ENCODE measurements at places on chromosomes 1 and 21.

DNA sequence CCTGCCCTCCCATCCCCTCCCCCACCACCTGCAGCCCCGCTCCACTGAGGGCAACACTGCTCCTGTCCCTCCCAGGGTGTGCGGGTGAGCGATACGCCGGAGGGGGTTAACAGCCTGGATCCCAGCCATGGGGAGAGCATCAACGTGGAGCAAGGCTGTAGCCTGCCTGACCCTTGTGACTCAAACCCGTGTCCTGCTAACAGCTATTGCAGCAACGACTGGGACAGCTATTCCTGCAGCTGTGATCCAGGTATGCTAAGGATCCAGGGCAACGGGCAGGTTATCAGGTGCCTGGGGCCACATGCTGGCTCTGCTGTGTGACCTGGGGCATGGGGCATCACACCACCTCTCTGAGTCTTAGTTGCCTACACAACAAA, 15.0 kb downstream of the CELSR2 start:
- DNase-seq = no peak

DNA sequence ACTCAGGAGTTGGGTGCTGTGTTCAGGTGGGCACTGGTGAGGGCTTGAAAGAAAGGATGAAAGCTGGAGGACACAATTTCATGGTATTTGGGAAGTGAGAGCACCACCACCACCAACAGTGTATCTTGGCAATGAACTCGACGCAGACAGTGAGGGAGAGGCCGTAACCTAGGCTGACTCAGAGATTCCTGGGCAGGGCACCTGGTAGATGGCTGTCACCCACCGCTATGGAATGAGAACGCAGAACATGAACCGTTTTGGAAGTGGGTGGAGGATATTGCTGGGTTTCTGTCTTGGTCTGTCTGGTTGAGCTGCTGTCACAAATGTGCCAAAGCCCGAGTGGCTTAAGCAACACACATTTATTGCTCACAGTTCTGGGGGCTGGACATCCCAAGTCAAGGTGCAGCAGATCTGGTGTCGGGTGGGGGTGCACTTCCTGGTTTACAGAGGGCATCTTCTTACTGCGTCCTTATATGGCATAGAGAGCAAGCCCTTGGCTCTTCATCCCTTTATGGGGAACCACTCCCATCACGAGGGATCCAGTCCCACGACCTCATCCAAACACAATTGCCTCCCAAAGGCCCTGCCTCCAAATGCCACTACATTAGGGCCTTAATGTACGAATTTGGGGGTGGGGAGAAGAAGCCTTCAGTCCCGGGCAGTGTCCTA, 246.3 kb downstream of the SIPA1L2 start:
- no peak for DNase-seq

DNA sequence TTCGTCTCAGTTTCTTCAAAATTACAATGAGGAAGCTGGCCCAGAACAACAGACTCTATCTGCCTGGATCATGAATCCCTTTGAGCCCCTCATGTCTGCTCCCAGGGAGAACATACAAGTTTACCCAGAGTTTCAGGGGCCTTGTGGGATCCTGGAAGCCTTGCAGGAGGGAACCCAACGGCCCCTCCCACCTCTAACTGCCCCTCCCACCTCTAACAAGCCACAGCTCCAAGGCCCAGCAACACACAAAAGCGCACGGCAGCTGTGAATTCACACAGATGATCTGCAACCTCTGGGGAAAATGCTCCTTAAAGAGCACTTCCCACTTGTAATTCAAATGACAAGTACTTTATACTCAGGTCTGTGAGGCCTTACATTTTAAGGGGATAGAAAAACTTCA, 113.3 kb downstream of the NPHP4 start:
- no peak for DNase-seq

DNA sequence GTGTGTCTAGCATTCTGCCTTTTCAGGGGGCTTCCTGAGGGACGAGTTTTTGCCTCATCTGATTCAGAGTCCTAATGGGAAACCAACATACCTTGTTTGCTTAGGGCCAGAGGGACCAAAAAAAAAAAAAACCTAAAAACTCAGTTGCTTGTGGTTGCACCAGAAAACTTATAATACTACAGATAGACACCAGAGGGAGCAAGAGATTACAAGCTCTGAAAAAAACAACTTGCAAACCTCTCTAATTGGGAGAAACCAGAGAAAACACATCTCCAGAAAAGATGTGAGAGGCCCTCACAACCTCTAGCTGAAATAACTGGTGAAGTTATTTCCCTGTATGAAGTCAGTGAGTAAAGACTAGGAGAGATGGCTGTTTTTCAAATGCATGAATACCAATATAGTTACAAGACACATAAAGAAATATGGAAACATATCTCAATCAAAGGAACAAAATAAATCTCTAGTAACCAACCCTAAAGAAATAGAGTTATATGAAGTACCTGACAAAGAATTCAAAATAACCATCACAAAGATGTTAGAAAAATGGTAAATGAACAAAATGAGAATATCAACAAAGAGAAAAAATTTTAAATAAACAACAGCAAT, 233.7 kb upstream of the NFIA start:
- DNase-seq = peak; percentile 42

GRCh38 chr1:59997479-59998115, 71.0 kb upstream of the CYP2J2 start:
- no peak for DNase-seq

DNA sequence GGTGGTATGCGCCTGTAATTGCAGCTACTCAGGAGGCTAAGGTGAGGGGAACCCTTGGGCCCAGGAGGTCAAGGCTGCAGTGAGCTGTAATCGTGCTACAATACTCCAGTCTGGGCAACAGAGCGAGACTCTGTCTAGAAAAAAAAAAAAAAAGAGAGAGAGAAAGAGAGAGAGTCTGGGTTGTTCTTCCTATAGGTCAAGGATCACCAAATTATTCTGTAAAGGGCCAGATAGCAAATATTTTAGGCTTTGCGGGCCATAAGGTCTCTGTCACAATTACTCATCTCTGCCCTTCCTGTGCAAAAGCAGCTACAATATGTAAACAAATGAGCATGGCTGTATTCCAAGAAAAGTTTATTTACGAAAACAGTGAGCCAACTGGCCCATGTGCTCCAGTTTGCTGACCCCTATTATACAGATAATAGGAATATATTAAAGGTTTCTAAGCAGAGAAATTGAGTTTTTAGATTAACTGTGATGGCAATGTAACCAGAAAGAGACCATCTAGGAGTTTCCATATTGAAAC, 2.1 kb downstream of the SASS6 start:
- DNase-seq = no peak

DNA sequence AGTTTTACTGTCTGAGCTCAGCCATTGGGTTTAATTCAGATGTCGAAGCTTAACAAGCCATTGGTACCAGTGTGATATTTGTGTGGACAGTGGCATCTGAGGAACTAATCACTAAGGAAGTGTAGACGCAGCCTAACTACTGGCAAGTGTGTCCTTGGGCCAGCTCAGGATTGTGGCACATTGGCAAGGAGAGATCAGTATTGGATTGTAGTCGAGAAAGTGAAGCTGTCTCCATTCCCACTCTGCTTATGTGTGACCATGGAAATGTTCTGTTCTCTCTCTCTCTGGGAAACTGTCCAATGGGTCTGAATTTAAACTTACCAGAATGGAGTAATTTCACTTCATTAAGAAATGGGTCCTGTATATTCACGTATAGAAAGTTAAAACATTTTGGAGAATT, 112.2 kb downstream of the ITSN1 start:
- no peak for DNase-seq

DNA sequence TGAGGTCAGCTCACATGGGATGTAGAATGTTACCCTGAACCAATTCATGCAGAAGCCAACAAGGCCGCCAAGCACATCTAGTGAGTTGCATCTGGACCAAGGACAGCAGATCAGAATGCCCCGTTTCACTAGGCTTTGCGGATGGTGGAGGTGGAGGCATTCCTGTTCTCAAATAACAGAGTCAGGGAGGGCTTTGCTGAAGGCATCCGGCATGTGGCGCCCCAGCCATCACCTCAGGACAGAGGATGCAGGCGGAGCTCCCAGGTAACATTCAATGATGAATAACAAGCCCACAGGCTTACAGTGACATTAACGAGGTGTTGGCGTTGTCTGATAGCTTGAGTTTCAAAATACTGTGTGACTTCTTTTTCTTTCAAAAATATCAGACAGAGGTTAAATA, 476.2 kb downstream of the CAMTA1 start:
- no peak for DNase-seq

- no peak for DNase-seq
These were observed 146.4 kb upstream of the TIAM1 start for GRCh38 chr21:31490443-31490842.

- no peak for DNase-seq
These were observed 65.7 kb upstream of the IL12RB2 start for GRCh38 chr1:67242016-67242415.

- no peak for DNase-seq
These were observed 1.3 kb upstream of the ATP1A1 start for GRCh38 chr1:116371752-116372151.

DNA sequence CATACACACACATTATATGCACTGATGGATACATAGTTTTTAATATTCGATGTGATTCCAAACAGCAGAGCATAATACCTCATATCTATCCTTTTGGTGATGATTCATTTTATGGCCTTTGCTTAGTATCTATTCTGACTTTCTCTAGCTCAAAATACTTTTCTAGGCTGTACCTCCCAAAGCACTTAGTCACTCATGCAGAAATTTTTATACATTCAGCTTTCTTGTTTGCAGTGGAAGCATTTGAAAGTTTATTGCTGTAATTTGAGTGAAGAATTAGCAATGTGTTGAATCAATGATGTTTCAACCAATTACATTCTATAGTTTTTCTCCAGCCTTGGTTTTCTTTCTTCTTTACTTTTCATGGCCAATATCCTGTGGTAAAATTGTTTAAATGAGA, 66.7 kb downstream of the LBR start:
- DNase-seq = no peak

DNA sequence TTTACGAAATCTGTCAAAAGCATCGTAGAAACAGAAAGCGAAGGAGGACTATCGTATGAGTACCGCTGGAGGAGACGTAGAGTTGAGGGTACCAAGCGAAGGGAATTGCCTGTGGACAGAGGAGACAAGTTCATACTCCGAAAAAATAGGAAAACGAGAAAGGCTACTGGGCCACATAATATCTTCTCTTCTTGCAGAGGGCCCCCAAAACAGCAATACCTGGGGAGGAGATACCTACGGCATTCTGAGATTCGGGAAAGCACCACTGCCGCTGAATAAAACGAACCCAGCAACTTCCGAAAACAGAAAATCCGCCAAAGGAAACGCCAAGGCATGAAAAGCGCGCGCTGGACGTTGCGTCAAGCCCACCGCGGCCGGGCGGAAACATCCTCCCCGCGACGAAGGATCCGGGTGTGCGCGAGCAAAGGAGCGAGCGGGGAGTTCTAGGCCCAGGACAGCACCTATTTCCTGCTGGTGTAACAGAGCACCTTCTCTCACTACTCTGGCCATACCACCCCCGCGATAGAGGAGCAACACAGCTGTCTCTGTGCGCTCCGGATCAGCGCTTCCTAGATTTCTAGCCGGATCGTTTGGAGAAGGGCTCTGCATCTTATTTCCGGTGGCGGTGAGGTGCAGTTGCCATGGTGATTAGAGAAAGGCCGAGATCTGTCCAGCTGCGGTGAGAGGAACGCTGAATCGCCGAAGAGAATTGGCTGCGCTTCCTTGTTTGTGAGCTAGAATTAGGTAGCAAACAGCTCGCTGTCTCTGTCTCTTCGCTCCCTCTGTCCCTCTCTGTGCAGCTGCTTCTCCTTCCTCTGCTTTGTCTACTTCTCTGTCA, at the start of the genes EFCAB7 and ITGB3BP:
Gene EFCAB7, plus strand, starts transcription at position 635 of the 838 bp plus-strand sequence. CDS start 2,048 bp downstream, outside the sequence.
Gene ITGB3BP, minus strand, starts transcription at position 335 of the 838 bp plus-strand sequence. Its CDS starts 92 bp downstream, at position 243.
- peak; percentile 89 for DNase-seq

GRCh38 chr1:217273866-217274265, 357.0 kb downstream of the GPATCH2 start:
- no peak for DNase-seq

- DNase-seq = no peak
These were observed 195.0 kb upstream of the FOXD3 start for GRCh38 chr1:63127376-63127775.

DNA sequence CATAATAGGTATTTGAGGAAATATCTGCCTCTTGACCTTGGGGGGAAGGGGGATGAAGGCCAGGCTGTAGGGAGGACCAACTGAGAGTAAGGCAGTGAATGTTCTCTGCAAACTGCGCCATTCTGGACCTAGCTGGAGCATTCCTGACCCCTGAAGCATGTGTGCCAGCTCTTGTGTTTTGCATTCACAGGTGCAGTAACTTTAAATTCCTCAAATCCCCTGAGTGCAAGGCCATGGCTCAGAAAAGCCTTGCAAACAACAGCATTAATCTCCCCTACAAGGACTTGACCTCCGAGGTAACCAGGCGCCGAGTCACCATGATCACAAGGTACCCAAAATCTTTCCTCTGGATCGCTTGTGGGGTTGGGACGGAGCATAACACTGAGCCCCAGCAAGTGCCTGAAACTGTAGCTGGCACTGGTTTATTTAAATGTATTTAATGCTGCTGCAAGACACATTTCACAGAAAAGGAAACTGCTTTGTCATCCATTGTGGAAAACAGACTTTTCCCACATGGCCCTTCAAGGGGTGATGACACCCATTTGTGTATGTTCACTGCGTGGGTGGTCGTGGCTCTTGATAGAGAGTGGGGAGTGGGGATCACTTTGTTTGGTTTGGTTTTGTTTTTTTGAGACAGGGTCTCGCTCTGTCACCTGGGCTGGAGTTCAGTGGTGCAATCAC, 1.7 kb downstream of the MYOCOS start:
- DNase-seq = no peak

GRCh38 chr1:209354111-209354839, 229.2 kb upstream of the CAMK1G start:
- peak; percentile 85 for DNase-seq

GRCh38 chr1:19033515-19033839, 77.0 kb upstream of the IFFO2 start:
- DNase-seq = no peak

DNA sequence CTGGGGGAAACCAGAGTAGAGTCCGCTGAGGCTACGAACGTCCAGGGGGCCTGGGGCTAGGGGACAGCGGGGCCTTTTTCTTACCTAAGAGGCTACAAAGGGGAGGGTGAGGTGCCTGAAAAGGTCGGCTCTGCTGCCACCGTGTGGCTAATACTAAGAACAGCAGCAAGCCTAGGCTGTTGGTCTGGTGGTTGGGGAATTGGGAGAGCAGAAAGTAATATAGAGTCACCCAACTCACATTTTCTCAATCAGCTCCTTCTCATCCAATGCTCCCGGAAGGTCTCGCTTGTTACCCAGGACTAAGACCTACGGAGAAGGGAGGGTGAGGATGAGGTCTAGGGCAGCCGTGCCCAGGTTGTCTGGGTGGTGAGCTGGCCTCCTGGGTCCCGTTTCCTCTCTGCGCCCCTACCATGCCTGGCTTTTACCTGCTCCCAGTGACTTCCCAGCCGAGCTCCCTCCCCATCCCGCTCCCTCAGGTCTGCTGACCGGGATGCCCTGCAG, 9.3 kb downstream of the ARL8A start:
- peak; percentile 64 for DNase-seq
